Testis (tissue), 5 donors: ENCODE measurements at places on chromosomes 16 and 17. TPM values are rescaled to one million over a fixed set of nuclear protein-coding genes. Genes with fewer than 3 reads are reported as not detected.

DNA sequence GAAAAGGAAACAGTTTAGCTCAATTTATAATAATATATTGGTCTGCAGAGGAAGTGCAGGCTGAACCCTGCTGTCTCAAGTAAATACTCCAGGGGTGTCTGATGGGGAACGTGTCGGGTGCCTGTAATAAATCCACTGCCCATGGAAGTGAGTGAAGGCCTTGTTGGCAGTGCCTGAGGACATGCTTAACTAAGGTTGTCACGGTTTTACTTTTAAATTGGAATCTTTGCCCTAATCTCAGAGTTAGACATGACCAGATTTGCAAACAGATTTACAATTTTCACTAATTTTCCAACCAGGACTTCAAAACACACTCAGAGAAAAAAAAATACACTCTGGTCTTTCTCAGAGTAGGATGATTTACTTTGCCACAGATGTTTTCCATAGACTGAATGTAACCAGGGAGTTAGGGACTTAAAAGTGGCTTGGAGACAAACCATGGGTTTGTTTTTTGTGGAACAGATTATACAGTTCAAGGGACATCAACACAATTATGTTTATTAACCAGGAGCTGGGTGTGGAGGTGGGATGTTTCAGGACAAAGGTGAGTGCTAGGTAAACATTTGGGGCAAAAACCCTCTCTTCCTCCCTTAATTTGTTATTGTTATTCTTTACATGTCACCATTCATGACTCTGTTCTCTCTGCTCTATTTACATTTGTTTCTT, 144.5 kb downstream of the FTO start:
- H3K4me1 ChIP-seq: no peaks in the 10 kb centered on the region
- no peaks in the 10 kb centered on the region for H3K27me3 ChIP-seq
- no peak overlapping the region for H3K27ac ChIP-seq
- no peak overlapping the region for H3K4me3 ChIP-seq

GRCh38 chr17:8918807-8919465, 46.6 kb downstream of the PIK3R5 start:
- no peak overlapping the region for H3K4me3 ChIP-seq
- no peaks in the 10 kb centered on the region for H3K36me3 ChIP-seq
- H3K27me3 ChIP-seq: no peaks in the 10 kb centered on the region
- DNase-seq: no peak
- H3K4me1 ChIP-seq: no peaks in the 10 kb centered on the region
- H3K27ac ChIP-seq: no peak overlapping the region

DNA sequence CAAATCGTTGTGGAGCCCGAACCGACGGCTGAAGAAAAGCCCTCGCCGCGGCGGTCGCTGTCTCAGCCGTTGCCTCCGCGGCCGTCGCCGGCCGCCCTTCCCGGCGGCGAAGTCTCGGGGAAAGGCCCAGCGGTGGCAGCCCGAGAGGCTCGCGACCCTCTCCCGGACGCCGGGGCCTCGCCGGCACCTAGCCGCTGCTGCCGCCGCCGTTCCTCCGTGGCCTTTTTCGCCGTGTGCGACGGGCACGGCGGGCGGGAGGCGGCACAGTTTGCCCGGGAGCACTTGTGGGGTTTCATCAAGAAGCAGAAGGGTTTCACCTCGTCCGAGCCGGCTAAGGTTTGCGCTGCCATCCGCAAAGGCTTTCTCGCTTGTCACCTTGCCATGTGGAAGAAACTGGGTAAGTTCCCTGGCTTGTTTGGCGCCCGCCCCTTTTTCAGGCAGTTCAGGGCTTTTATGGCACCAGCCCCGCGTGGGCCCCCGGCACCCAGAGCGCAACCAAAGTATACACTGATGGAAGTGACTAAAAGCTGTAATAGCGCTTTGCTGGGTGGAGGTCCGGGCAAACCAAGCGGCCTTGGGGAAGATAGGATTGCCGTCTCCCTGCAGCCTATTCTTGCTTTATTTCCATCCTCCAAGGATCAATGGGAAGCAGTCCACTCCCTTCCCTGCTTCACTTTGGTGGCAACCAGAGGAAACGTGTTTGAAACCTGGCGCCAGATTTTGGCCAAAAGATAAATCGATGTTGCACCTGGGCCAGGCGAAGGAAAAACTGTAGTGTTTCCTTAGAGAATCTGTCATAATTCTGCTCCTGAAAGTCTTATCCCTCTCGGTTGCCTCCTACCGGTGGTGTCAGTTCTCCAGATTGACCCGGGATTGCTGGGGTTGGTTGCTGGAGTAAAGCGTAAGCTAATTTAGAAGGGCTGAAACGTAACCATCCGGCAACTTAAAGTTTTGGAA, 775 bp downstream of the PPM1D start:
- peak; percentile 88 for DNase-seq
- H3K4me1 ChIP-seq: peaks cover 14% of the 10 kb centered on the region
- H3K27ac ChIP-seq: peak overlapping the region; percentile 99
- no peaks in the 10 kb centered on the region for H3K36me3 ChIP-seq

GRCh38 chr17:64420143-64420670, 28.7 kb upstream of the MILR1 start:
- peaks cover 6% of the 10 kb centered on the region for H3K4me1 ChIP-seq
- no peak for DNase-seq
- H3K27me3 ChIP-seq: no peaks in the 10 kb centered on the region
- no peaks in the 10 kb centered on the region for H3K36me3 ChIP-seq
- H3K4me3 ChIP-seq: no peak overlapping the region

Gene SPN
- 0.74 TPM for total RNA-seq
